ENCODE measurements at places on chromosomes 12 and 14.

- DNase-seq: no peak
These were observed 25.4 kb upstream of the CPM start for GRCh38 chr12:68958322-68958721.

- no peak for DNase-seq
These were observed 485.9 kb downstream of the APAF1 start for GRCh38 chr12:99130808-99131553.

GRCh38 chr12:19190292-19191031 lies 60.9 kb downstream of the PLEKHA5 start:
- DNase-seq: no peak

DNA sequence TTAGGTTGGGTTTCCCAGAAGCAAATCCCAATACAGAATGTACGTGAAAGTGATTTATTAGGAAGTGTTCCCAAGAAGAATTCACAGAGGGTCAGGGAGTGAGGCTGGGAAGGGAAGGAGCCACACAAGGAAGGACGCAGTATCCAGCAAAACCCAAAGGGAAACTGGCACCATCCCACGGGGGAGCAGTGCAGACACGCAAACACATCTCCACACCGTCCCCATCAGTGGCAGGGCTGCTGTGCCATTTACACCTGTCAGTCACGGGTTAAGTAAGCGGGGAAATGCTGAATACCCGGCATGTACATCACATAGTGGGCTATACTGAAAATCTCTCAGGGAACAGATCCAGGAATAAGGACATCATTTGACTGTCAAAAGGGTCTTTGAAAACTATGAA lies 93.9 kb downstream of the SLC38A1 start:
- no peak for DNase-seq

GRCh38 chr12:105419606-105420005 lies 89.1 kb downstream of the C12orf75 start:
- DNase-seq: no peak

GRCh38 chr14:99672506-99673304 lies 11.4 kb upstream of the CYP46A1 start:
- DNase-seq: no peak

- no peak for DNase-seq
These were observed 844.6 kb downstream of the VRK1 start for GRCh38 chr14:97641827-97642226.

Data from GOT3 (cell line).